ENCODE measurements at places on chromosomes 16 and 17.
A peak's percentile ranks its signal among the peaks of the same experiment; 100 is the strongest.

DNA sequence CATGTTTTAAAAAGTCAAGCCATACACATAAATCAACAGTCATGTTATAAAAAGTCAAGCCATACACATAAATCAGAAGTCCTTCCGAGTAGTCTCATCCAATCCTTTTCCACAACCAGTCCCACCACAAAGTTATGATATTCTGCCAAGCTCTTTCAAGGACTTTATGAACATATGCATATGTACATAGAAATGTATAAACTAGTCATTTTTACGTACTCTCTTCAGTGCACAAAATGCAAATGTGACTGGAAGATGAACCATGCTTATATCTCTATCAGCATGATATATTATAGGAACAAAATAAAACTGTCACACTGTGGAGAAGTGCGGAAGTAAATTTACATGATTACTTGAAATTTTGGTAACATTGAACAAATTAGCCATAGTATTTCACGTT lies 200.9 kb downstream of the CNTNAP4 start:
- no peak overlapping the region for H3K27ac ChIP-seq
- no peak for DNase-seq
- H3K4me3 ChIP-seq, result no peak overlapping the region
- H3K36me3 ChIP-seq, result no peaks in the 10 kb centered on the region

- H3K27me3 ChIP-seq, result peaks cover 30% of the 10 kb centered on the region
- H3K36me3 ChIP-seq, result no peaks in the 10 kb centered on the region
- peaks cover 56% of the 10 kb centered on the region for H3K4me1 ChIP-seq
- no peak overlapping the region for H3K4me3 ChIP-seq
Measured at GRCh38 chr16:89920723-89921122, 2.1 kb downstream of the MC1R start.

DNA sequence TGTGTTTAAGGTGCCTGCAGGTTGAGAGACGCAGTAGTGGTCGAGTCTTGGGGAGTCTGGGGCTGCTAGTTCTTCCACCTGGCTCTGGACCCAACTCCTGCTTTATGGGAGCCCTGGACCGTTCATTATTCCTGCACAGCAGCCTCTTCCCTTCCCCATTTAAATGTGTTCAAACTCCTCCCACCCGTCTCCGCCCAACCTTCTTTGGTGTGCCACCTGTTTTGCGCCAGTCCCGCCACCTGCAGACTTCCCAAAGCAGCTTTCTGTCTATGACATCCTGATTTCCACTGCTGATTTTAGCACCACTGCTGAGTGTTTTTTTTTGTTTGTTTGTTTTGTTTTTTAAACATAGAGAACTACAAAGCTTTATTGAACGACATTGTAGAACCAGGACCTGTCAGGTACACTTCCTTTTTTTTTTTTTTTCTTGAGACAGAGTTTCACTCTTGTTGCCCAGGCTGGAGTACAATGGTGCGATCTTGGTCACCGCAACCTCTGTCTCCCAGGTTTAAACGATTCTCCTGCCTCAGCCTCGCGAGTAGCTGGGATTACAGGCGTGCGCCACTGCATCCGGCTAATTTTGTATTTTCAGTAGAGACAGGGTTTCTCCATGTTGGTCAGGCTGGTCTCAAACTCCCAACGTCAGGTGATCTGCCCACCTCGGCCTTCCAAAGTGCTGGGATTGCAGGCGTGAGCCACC lies 12.8 kb downstream of the ADORA2B start:
- H3K27ac ChIP-seq, result no peak overlapping the region
- H3K27me3 ChIP-seq, result no peaks in the 10 kb centered on the region
- H3K4me1 ChIP-seq, result peaks cover 22% of the 10 kb centered on the region
- DNase-seq, result peak; percentile 33
- H3K36me3 ChIP-seq, result no peaks in the 10 kb centered on the region

DNA sequence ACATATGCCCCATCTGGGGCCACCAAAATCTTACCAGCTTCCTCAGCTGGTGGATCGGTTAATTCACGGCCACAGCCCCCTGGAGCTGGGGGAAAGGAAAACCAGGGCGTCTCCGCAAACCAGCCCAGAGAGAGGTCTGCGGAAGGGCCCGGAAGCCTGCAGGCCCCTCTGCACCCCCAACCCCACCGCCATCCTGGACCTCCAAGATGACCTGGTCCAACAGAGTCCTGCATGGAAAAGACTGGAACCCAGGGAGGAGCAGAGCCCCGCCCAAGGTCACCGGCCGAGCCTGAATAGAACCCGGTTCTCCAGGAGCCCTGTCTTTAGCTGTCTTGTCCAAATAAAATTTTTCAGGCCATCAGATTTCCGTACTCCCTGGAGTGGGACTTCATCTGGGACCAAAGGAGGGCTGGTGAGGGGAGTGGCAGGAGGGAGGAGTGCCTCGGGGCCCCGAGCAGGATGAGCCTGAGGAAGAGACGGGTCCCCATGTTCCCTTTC lies 37.4 kb upstream of the NDRG4 start:
- H3K27me3 ChIP-seq, result no peaks in the 10 kb centered on the region
- no peak overlapping the region for H3K4me3 ChIP-seq
- no peak for DNase-seq
- H3K4me1 ChIP-seq, result peaks cover 13% of the 10 kb centered on the region

- H3K4me1 ChIP-seq, result peaks cover 25% of the 10 kb centered on the region
- H3K27ac ChIP-seq, result no peak overlapping the region
- peak overlapping the region; percentile 65 for H3K4me3 ChIP-seq
- peaks cover 10% of the 10 kb centered on the region for H3K27me3 ChIP-seq
- no peaks in the 10 kb centered on the region for H3K36me3 ChIP-seq
- peak; percentile 60 for DNase-seq
Measured at GRCh38 chr16:19886073-19886941, 1.7 kb upstream of the GPRC5B start.

DNA sequence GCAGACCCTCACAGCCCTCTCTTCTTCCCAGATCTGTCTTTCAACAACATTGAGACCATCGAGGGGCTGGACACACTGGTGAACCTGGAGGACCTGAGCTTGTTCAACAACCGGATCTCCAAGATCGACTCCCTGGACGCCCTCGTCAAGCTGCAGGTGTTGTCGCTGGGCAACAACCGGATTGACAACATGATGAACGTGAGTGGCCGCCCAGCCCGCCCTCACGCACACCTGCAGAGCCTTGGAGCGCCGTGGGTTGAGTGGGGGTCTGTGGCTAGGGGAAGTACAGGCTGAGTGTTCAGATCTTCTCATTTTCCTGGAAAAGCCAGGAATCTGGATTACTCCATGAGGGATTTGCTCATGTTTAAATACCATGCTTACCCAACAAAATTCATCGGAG lies 15.2 kb downstream of the DRC3 start:
- H3K4me3 ChIP-seq, result no peak overlapping the region
- no peaks in the 10 kb centered on the region for H3K36me3 ChIP-seq
- no peaks in the 10 kb centered on the region for H3K27me3 ChIP-seq
- H3K4me1 ChIP-seq, result no peaks in the 10 kb centered on the region
- no peak for DNase-seq
- no peak overlapping the region for H3K27ac ChIP-seq

DNA sequence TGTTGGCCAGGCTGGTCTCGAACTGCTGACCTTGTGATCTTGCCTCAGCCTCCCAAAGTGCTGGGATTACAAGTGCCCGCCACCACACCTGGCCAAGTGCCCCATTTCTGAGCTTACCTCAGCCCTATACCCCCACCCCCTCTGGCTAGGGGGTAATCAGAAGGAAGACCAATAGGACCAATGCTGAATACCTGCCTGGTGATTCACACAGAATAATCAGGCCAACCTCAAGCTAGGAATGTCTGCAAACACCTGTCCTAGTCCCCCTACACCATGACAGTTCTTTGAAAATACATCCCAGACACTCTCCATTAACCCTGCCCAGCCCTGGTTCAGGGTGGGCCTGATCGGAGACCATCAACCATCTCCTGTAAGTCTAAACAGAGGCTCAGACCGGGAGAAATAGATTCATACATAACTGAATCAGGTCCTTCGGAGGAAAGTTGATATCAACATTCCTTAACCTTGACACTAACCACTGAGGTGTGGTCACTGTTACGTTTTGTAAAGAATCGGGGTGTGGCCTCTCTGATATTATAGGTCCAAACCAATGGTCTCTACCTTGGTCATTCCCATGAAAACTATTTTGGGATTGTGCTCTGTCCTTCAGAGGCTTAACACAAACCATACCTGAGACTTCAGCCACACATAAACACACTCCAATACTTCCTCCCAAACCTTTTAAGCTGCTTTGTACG lies 130.8 kb downstream of the GAS7 start:
- no peak overlapping the region for H3K27ac ChIP-seq
- H3K4me3 ChIP-seq, result no peak overlapping the region
- no peaks in the 10 kb centered on the region for H3K36me3 ChIP-seq

DNA sequence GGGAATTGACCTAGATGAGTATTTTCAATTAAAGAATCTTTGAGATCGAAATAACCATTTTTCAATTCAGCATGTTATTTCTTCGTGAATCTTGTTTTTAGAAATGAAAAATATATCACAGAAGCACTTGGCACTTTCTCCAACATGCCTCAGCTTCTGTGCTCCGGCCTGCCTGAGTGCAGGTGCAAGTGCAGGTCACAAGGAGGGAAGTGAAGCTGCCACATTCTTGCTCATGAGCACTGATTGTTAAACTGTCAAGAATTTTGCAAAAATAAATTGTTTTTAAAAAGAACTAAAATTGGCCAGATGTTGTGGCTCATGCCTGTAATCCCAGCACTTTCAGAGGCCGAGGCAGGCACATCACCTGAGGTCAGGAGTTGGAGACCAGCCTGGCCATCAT lies 38.3 kb upstream of the SKAP1 start:
- no peaks in the 10 kb centered on the region for H3K4me1 ChIP-seq
- no peaks in the 10 kb centered on the region for H3K36me3 ChIP-seq
- DNase-seq, result no peak
- no peak overlapping the region for H3K4me3 ChIP-seq
- H3K27ac ChIP-seq, result no peak overlapping the region
- H3K27me3 ChIP-seq, result no peaks in the 10 kb centered on the region

GRCh38 chr16:49592546-49593423 lies 219.2 kb downstream of the C16orf78 start:
- no peak overlapping the region for H3K4me3 ChIP-seq
- H3K36me3 ChIP-seq, result no peaks in the 10 kb centered on the region
- DNase-seq, result no peak
- no peaks in the 10 kb centered on the region for H3K27me3 ChIP-seq

- H3K27me3 ChIP-seq, result no peaks in the 10 kb centered on the region
- DNase-seq, result no peak
- H3K4me3 ChIP-seq, result no peak overlapping the region
- no peaks in the 10 kb centered on the region for H3K4me1 ChIP-seq
- H3K27ac ChIP-seq, result no peak overlapping the region
Measured at GRCh38 chr17:59812139-59812538, 80.6 kb downstream of the TUBD1 start.

DNA sequence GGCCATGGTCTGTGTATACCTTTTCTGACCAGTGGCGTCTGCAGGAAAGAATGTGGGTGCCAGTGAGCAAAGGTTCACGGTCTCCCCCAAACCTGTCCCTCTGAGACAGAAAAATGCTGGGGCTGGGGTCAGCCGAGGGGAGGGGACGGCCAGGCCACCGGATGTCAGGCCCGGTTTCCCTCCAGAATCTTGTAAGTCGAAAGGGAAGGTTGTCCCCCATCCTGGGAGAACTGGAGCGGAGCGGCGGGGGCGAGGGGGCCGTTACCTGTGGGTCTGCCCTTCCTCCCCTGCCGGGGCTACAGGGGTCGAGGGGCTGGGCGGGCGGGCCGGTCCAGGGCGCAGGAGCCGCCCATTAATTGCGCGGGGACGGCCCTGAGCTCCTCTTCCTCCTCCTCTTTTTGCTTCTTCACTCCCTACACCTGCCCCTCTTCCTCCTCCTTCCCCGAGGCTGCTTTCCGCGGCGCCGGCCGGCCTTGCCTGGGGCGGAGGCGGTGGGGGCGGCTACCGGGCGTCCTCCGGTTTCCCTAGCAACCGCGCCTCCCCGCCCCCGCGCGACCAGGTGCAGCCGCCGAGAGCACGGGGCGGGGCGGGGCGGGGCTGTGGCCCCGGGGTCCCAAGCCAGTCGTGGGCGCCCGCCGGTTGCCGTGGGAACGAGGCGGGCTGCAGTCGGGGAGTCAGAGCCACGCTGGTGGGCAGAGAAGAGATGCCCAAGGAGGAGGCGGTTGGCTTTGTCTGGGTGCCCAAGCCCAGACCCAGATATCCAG lies at the start of gene MARCHF10:
MARCHF10 (minus strand) TSS at position 503 of the 764 bp plus-strand sequence. CDS start 6,579 bp downstream, outside the sequence.
- peaks cover 3% of the 10 kb centered on the region for H3K4me1 ChIP-seq
- peak within 1 kb of the TSS; percentile 31 for H3K4me3 ChIP-seq
- peak; percentile 37 for DNase-seq
- no peaks in the 10 kb centered on the region for H3K36me3 ChIP-seq

- no peaks in the 10 kb centered on the region for H3K27me3 ChIP-seq
- no peak overlapping the region for H3K27ac ChIP-seq
- no peak overlapping the region for H3K4me3 ChIP-seq
- peaks cover 14% of the 10 kb centered on the region for H3K4me1 ChIP-seq
- peaks cover 16% of the 10 kb centered on the region for H3K36me3 ChIP-seq
Measured at GRCh38 chr17:21177854-21178600, 35.9 kb downstream of the TMEM11 start.

DNA sequence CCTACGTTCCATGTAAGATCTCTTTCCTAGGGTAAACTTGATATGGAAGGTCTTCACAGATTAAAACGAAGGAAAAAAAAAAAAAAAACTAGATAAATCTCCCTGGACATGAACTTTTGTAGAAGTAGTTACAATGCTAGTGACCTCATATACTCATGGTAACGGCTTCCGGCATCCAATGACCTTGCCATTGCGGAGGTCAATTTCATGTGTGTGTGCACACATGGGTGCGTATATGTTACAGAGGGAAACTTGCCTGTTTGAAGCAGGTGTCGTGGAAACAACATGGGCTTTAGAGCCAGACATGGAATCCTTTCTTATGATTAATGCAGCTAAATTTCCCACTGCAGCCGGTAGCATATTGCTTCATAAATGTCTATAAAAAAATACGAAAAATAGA lies 435.5 kb downstream of the MAF start:
- no peak for DNase-seq
- peaks cover 9% of the 10 kb centered on the region for H3K4me1 ChIP-seq
- H3K4me3 ChIP-seq, result no peak overlapping the region
- H3K27me3 ChIP-seq, result no peaks in the 10 kb centered on the region
- H3K27ac ChIP-seq, result no peak overlapping the region
- no peaks in the 10 kb centered on the region for H3K36me3 ChIP-seq

- H3K27ac ChIP-seq, result no peak overlapping the region
- no peaks in the 10 kb centered on the region for H3K36me3 ChIP-seq
- DNase-seq, result no peak
- no peaks in the 10 kb centered on the region for H3K27me3 ChIP-seq
- H3K4me1 ChIP-seq, result no peaks in the 10 kb centered on the region
Measured at GRCh38 chr17:33986088-33986487, 269.0 kb upstream of the CCL2 start.

DNA sequence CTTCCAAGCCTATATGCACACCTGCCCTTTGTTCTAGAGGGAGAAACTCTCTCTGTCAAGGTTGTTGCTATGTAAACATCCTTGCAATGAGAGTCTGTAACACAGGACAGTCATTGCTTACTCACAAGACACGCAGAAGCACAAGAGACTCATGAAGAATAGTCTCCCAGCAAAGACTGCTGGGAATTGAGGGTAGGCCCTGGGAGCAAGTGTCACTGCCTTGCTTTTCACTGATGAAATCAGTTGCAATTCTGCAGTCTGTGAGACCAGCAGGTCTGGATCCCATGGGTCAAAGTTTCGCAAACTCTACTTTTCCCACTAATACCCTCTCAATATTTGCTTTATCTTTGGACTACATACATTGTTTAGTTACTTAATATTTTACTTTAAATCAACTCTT lies 177.4 kb downstream of the FTO start:
- DNase-seq, result no peak
- H3K4me3 ChIP-seq, result no peak overlapping the region
- no peaks in the 10 kb centered on the region for H3K27me3 ChIP-seq
- H3K36me3 ChIP-seq, result no peaks in the 10 kb centered on the region

Measured in upper lobe of left lung (tissue), 6 donors.